ENCODE measurements at places on chromosomes 3 and 15.

GRCh38 chr15:80174017-80174746 is 21.4 kb downstream of the FAH start:
- peak; percentile 87 for DNase-seq

DNA sequence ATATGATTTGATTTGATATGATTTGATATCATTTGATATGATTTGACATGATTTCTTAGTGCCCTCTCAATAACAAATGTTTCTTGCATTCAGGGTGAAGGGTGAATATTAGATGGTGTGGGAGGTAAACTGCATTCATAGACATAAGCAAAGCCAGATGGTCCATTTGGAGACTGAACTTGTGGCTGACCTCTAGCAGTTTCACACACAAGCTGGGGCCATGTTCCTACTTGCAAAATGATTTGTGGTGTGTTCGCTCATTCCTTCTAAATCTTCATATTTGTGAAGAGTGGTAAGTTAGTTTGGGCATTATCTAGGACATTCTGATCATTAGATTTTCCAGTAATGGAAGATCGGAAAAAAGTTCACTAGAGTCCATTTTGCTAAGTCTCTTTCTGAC is 40.5 kb upstream of the CCR4 start:
- no peak for DNase-seq

- no peak for DNase-seq
These were observed 564.4 kb downstream of the TBL1XR1 start for GRCh38 chr3:176632925-176633324.

DNA sequence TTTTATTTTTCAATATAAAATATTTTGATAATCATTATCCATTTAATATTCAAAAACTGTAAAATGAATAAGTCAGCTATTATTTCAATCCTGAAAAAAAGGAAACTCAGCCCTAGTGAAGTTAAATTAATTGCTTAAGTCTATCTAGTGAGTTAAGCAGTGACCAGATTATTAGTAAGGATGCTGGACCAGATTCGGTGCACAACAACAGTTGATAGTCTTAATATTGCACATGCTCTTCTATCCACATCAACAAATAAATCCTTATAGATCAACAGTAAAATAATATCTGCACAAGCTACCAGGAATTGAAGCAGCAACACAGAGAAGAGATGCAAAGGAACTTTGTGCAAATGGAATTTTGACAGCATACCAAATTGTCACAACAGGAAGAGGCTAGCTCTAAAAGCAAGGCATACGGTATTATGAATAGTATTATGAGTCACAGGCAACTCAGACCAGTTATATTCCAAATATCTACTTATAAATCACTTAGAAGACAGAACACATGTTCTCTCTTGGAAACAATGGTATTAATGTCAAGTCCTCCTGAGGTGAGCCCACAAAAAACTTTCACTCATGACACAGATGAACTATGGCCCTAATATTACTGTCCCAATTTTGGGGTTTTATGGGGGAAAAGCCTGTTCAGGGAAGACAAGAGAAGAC is 24.9 kb downstream of the VPS13C start:
- no peak for DNase-seq

DNA sequence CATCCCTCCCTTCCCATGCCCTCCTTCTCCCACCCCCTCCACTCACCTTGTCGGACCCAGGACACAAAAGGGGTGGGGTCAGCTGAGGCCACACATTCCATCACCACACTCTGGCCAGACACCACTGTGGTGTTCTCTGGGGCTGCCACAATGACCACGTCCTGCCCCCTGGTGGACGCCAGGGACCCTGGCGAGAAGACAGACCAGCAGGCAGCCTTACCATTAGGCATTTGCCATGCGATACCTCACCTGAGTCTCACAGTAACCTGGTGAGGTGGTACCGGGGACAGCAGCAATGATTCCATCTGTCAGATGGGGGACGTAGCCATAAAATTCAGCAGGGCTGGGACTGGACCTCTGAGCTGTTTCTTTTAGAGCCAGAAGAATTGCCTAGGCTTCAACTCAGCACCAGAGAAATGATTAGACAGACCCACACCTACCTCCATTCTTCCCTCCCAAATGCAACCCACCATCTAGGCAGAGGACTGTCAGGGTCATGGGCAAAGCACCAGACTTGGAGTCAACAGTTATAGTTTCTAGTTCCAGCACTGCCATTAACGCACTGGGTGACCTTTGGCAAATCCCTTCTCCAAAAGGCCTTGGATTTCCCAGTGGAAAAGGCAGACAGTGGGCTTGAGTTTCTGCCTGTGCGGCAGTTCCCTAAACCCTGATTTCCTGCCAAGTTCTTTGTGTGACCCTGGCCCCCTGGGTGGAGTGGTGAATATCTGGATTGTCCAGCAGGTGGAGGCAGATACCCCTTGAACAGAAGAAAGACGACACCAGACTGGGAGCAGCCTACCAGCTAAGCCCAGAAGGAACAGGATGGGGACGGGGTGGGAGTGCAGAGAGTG is 21.8 kb downstream of the IGDCC4 start:
- DNase-seq: peak; percentile 50

GRCh38 chr3:183117056-183117455 is 17.8 kb upstream of the MCCC1 start:
- DNase-seq: no peak

- DNase-seq: no peak
These were observed 522.1 kb upstream of the TGFBR2 start for GRCh38 chr3:30084316-30084715.

- no peak for DNase-seq
These were observed 360.2 kb downstream of the EPHB1 start for GRCh38 chr3:135155228-135155627.

DNA sequence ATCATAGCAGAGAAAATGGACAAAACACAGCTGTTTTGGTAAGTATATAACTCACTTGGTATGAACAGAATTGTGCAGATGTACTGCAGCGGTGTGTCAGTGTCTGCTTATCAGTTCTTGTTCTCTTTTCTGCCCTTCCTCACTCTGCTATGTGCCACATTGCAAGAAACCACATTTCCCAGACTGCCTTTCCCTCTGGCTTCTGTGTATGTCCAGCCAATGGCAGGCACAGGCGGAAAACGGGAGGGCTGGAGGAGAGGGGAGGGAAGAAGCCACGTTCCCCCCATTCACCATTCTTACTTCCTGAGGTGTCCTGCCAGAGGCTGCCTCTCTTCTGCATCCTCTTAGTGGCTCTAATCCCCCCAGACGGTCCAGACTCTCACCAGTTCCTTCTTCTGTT is 15.4 kb downstream of the HHLA2 start:
- DNase-seq: no peak

DNA sequence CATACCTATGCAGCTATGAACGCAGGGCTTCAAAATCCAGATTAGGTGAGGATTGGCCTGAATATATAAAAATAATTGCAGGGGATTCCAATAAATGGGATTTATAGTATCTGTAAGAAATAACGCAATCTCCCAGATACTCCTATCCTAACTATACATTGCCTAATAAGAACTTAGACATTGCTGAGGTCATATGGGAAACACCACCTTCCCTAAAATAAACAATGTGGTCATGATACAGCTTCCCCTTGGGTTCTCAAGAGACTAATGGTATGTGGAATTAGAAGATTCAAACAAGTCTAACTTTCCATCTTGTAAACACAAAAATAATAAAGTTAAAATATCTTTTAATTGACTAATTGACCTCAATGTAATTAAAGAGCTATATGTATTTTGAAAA is 28.2 kb downstream of the UBE3A start:
- no peak for DNase-seq

- peak; percentile 31 for DNase-seq
These were observed at the start of gene ARMC8 for GRCh38 chr3:138187296-138188012. Gene ARMC8, plus strand, starts transcription at chr3:138187301. Its CDS starts 254 bp downstream, at chr3:138187555.

GRCh38 chr3:9158865-9159630 is 90.4 kb downstream of the SRGAP3 start:
- DNase-seq: no peak

GRCh38 chr15:67176195-67176971 is 78.1 kb downstream of the AAGAB start:
- no peak for DNase-seq

GRCh38 chr15:53412542-53412941 is 346.9 kb downstream of the WDR72 start:
- no peak for DNase-seq

GRCh38 chr3:71443332-71443731 is 140.2 kb downstream of the FOXP1 start:
- no peak for DNase-seq

GRCh38 chr3:36876181-36876936 is 68.5 kb downstream of the TRANK1 start:
- no peak for DNase-seq

DNA sequence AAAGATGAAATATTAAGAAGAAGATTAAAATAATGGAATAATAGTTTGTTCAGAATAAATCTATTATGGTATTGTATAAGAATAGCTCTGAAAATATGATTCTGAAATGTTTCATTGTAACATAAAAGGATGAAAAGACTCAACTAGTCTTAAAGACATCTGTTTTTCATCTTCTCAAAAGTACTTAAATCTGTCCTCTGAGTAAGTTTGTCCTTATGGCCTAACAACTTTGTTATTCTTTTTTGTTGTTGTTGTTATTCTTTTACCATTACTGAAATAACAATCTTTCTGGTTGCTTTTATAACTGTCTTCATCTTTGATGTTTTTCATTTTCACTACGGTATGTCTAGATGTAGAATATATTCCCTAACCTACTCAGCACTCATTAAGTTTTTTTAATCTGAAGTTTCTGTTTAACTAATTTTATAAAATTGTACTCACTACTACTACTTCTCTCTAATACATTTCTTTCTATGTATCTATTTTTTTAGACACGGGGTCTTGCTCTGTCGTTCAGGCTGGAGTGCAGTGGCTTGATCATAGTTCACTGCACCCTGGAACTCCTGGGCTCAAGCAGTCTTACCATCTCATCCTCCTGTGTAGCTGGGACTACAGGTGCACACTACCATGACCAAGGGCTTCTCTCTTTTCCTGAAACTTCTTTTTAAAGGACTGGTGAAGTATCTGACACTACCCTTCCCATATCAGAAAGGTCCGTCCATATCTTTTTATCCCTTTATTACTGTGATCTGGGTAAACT is 240.7 kb downstream of the PCCB start:
- no peak for DNase-seq

GRCh38 chr3:137588871-137589270 is 175.2 kb upstream of the SOX14 start:
- DNase-seq: no peak

DNA sequence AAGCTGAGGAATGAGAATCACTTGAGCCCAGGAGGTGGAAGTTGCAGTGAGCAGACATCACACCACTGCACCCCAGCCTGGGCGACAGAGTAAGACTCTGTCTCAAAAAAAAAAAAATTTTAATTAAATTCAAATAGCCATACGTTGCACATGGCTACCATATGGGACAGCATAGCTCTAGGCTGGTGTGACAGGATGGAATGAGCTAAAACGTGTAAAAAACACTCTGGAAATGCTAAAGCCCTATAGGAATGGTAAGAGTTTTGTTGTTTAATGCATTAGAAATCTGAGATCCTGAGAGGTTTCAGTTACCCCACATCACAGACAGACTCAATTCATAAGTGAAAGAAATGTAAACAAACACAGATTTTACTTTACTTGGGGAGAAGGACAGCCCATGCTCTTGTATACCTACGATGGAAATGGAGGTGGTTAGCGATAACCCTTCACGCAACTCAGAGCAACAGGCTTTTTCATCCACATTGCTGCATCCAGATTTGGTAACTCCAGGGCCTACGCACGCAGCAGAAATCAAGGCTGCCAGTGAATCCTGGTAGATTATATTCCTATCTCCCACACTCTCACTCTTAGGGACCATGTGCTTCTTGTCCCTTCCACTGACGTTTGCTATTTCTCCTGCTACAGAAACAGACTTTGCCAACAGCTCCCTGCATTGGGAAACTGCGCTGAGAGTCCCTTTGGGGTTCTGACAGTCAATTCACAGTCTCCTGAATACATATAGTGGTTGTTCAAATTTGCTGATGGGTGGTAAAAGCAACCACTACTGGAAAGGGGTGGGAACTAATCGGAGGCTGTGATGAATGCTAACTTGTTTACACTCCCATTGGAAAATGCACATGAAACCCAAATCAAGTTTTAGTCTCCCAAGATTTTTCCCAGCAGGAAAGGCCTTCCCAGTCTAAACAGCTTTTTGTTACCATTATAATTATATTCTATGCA is 3.1 kb downstream of the SH3BP5 start:
- no peak for DNase-seq

DNA sequence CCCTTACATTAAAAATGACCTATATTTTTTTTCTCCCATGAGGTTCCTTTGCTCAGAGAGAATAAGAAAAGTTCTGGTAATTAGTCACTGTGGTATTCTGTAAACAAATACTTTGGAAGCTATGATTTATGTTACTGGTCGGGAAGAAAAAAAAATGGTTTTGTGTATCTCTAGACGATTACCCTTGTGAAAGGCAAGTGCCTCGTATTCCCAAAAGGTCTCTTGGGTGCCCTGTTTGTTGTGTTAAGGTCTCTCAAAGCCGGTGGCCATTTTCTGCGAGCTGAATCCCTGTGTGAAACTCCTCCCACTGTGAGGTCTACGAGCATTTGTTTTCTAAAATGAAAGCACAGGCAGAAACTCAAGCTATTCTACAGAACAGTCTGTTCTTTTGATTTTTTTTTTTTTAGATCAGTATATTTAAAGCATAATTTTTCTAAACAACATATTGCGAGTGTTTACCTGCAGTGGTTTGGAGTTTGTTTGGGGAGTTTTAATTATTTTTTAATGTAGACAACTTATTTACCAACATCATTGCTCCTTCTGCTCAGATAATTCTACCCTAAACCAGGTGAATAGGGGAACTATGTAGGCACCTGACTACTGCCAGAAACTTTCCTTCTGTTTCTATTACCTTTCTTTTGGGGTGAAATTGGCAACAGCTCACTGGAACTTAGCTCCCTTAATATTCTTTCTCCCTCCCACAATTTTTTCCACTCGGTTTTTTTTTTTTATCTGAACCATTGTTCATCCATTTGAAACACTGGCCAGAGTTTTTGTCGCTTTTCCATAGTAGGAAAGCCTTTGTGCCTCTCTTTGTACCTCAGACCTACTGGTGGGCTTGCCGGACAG is 44.0 kb downstream of the ZBTB38 start:
- DNase-seq: no peak

GRCh38 chr3:22113453-22113852 is 362.4 kb upstream of the ZNF385D start:
- DNase-seq: no peak

GRCh38 chr3:114803042-114803695 is 343.9 kb downstream of the ZBTB20 start:
- DNase-seq: peak; percentile 21

- no peak for DNase-seq
These were observed 1.5 kb upstream of the SLC35G2 start for GRCh38 chr3:136817448-136817847.

GRCh38 chr3:64578797-64579196 is 109.0 kb downstream of the ADAMTS9 start:
- no peak for DNase-seq

- no peak for DNase-seq
These were observed 9.8 kb upstream of the PLAAT1 start for GRCh38 chr3:193231201-193231600.

GRCh38 chr3:183295211-183295610 is 42.2 kb downstream of the B3GNT5 start:
- peak; percentile 81 for DNase-seq

- DNase-seq: peak; percentile 43
These were observed 118.9 kb upstream of the IGSF10 start for GRCh38 chr3:151579571-151580270.

Measured in stromal cell of bone marrow (primary cell).